ENCODE measurements at places on chromosomes 4 and X.

DNA sequence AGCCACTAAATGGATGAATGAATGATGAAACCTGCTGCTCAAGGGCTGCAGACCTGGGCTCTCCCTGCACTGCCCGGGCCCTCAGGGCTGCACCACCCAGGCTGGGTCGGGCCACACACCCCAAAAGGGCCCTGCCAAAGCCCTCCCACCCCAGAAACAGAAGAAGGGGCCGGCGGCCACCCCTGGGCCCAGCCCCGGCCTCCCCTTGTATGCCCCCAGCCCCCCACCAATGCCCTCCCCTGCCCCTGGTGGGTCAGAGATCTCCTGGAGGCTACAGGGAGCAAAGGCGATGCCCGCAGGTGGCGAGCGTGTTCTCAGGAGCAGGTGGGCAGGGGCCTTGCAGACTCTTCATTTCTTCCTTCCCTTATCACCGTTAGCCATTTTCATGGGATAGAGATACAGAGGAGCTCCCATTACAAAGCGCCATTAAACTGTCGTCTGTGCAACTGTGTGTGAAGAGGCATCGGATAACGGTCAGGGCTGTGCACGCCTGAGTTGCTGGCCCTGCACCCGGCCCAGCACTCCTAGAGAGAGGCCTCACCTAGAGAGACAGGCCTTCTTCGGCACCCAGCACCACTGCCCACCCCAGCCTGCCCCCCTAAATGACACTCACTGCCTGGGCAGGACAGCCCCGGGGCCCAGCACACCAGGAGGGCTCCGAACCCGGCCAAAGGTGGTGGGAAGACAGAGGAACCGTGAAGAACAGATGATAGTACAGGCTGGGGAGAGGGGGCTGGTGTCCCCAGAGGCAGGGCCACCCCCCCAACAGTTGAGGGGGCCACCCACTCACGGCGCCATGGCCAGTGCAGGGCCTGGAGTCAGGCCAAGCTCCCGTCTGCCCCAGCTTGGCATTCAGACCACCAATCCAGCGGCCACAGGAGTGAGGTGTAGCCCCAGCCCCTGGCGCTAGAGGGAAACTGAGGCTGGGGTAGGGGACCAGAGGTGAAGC is 133.7 kb downstream of the FAM53A start:
- DNase-seq = no peak

DNA sequence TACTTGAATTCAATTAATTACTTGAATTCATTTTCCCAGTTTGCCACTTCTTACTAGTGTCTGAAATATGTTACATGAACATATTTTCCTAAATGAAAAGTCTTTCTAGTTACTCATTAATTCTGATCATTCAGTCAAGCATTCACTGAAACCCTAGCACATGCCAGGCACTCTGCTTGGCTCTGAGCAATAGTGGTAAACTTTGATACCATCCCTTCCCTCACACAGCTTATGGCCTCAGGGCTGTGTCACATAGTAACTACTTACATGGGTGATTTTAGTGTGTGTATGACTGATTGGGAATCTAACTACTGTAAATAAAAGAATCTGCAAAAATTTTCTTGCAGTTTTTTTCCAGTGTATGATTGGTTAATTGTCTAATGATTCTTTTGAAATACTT is 32.7 kb downstream of the METAP1 start:
- no peak for DNase-seq

DNA sequence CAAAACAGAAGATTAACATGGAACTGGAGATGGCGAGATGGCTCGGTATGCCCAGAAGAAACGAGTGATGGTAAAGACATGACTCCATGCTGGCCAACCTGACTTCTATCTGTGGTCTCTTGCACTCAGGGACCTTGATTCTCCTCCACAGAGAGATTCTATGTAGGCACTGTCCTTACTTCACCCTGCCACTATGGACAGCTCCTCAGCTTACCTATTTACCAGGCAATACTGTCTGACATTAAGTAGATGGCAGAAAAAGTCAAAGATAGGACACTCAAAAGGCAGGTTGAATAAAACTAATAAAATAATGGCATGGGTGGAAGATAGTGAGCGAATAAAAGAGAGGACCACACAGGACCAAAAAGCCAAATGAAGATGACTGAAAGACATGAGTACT is 35.2 kb upstream of the NDNF start:
- no peak for DNase-seq

DNA sequence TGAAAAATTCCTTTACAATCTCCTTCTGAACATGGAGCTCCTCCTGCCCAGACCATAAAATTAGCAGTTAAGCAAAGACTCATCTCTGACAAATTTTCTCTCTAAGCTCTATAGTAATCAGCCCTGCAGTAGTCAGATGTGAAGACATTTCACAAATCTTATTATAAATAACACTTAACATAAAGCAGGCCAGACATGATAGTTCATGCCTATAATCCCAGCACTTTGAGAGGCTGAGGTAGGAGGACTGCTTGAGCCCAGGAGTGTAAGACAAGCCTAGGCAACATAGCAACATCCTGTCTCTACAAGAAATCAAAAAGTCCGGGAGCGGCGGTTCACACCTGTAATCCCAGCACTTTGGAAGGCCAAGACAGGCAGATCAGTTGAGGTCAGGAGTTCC is 29.9 kb downstream of the TRMT2B start:
- no peak for DNase-seq

DNA sequence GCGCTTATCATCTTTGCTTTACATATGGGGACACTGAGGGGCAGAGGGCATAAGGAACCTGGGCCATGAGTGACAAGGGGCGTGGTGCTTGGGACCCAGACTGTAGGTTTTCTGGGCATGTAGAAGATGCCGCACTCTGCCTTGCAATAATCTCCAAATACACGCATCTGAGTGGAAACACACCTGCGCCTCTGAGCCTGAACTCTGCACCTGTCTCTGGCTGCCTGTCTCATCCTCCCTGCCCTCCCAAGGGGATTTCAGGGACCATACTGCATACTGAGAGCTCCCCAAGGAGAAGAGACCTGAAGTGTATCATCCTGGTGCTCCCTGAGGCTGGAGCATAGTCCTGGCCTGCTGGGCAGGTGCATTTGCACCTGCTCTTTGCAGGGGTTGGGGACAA is 34.7 kb upstream of the ASMTL start:
- no peak for DNase-seq

DNA sequence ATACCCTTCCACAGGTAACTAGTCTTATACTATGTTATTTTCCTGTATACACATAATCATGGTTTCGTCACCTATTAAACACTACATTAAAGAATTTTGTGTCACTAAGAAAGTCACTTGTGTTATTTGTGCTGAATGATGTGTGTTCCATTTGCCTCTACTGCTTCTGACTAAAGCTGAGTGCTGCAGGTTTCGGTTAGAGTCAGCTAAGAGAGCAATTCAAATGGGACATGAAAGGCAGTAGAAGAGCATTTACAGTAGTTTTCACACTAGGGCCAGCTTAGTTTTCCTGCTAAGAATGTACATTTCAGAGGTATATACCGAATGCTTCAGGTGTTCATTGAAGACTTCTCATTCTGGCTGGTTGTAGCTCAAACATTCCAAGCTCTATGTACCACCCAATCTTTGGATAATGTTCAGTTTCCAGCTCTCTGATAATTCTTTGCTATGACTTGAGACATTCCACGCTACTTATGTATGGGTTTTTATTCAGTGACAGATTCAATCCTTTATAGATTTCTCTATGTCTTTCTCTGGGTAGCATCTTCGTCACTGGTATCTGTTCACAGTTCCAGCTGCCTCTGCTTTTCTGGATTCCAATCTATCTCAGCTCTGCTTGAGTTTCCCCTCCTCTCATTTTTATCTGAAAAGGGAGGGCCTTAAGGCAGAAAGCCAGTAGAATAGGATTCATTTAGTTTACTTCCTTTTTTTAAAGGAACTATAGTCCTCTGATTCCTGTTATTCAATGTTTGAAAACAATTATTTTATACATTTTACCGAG is 164.4 kb downstream of the CXXC4 start:
- DNase-seq = no peak

GRCh38 chr4:149719806-149720205 is 95.8 kb downstream of the IQCM start:
- DNase-seq = no peak

- no peak for DNase-seq
These were observed 170.8 kb upstream of the RAI2 start for GRCh38 chrX:18031726-18032375.

DNA sequence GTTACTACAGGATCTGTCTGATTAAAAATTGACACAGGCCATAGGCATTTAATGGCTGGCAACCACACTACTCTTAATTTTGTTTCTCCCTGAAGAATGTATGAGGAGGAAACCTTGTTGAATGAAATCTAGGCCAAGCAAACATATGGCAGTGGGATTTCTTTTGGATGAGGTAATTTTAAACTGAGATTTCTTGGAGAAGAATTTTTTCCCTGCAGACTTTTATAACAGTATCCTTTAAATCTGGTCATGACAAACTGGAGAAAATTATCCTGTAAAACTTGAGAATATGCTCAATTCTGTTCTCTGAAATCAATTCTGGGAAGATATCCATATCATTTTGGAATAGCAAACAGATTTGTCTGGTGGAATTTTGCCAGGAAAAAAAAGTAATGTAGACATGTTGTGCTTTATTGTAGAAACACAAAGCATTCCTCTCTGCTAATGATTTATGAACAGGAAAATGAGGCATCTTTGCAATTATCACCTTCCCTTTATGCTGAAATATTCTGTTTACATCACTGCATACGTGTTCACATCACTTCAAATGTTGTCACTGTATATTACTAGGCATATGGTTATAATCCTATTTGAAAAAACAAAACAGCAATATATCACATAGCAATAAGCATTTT is 108.3 kb upstream of the ARSJ start:
- DNase-seq = no peak

- no peak for DNase-seq
These were observed 68.8 kb downstream of the TECRL start for GRCh38 chr4:64340218-64341110.

GRCh38 chr4:53280846-53281245 is 85.0 kb downstream of the SCFD2 start:
- no peak for DNase-seq

- DNase-seq = no peak
These were observed 27.4 kb downstream of the SEL1L3 start for GRCh38 chr4:25835384-25835783.
